ENCODE measurements at places on chromosomes 5 and 9. TPM values are rescaled to one million over a fixed set of nuclear protein-coding genes. Genes with fewer than 3 reads are reported as not detected.

Gene SGCD
- 0.41 TPM for total RNA-seq

Gene NOXA1
- total RNA-seq, result 2.4 TPM

Gene CFAP90
- not detected for total RNA-seq

Gene PRRX2
- not detected for total RNA-seq

Gene INSL6
- not detected for total RNA-seq

Gene SPATA31E1
- total RNA-seq, result not detected

Gene MCTP1
- 0.44 TPM for total RNA-seq

Gene SV2C
- 0.11 TPM for total RNA-seq

Gene AHRR
- total RNA-seq, result 0.14 TPM

Gene PCDHGA2
- not detected for total RNA-seq

Gene MRNIP
- total RNA-seq, result 38.5 TPM

Gene ZBTB5
- total RNA-seq, result 18.5 TPM

Gene PTGER4
- total RNA-seq, result 334 TPM

Gene PRDM9
- not detected for total RNA-seq

Gene SPINK13
- not detected for total RNA-seq

Gene MCIDAS
- total RNA-seq, result not detected

Gene FSTL4
- total RNA-seq, result 0.65 TPM

Gene CDC25C
- total RNA-seq, result not detected

Gene IL3
- total RNA-seq, result not detected

Gene RAB3C
- not detected for total RNA-seq

Gene GARIN3
- total RNA-seq, result not detected

Gene SLC34A3
- not detected for total RNA-seq

Gene KLHL9
- total RNA-seq, result 11.2 TPM

Gene OR4F3
- total RNA-seq, result not detected

Gene PTTG1
- total RNA-seq, result 8.8 TPM

Gene CERCAM
- total RNA-seq, result 0.73 TPM

Gene NRG2
- total RNA-seq, result 0.33 TPM

Gene NR2F1
- total RNA-seq, result not detected

Gene PCSK5
- 13.8 TPM for total RNA-seq

Gene PHYKPL
- 90.3 TPM for total RNA-seq

Gene PCDHGA4
- total RNA-seq, result not detected

Gene RLN2
- total RNA-seq, result not detected

Gene NME5
- not detected for total RNA-seq

Gene FCN2
- total RNA-seq, result not detected

Gene SLC6A18
- not detected for total RNA-seq

Gene FBXW2
- total RNA-seq, result 51.9 TPM

Gene PTGDS
- 7.8 TPM for total RNA-seq

Gene GAS1
- 0.84 TPM for total RNA-seq

Data from CD8-positive, alpha-beta T cell (primary cell).